ENCODE measurements at places on chromosomes 11 and 22.

DNA sequence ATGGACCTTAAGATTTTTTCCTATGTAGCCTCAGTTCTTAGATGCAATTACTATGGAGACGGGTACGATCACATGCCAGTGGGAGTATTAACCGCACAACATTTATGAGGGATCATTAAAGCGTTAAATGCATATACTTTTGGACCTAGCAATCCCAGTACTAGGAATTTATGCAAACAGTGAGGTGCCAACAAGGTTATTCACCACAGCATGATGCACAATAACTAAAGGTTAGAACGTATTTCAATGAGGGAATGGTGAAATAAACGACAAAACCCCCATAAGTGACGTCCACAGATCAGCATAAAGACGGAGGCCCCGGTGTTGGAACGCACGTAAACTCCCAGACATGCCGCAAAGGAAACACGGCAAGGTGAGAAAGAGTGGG, 539 bp downstream of the SIRT3 start:
- peak; percentile 62 for DNase-seq

DNA sequence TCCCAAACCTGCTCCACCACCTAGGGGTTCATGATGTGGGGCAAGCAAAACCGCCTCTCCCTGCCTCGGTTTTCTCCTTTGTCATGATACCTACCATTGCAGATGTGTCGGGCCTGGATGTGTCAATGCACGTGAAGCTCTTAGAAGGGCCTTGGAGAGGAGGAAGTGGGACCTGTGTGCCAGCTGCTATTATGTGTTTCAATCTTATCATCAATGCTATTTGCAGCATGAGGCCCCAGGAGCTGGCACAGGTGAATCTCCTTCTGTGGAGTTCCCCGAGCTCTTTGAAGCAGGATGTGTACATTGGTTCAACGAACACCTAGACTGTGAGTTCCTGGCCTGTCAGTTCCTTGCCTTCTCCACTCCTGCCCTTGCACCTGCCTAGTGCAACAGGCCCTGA, 331.6 kb downstream of the CTTN start:
- DNase-seq: no peak

DNA sequence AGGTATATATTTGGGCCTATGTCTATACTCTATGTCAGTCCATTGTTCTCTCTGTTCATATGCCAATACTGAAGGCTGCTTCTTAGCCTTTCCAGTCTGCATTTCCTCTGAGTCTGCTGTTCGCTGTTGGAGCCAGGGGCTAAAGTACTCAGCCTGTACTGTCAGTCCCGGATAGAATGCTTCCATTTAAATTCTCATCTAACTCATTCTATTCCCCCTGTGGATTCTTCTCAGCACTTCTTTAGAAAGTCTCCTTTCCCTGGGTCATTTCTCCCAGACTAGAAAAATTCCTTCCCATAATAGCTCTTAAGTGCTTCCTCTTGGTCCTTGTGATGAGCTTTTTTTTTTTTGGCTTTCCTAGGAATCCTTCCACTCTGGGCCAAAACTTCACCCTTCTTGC, 293.1 kb downstream of the KIRREL3 start:
- DNase-seq: no peak

DNA sequence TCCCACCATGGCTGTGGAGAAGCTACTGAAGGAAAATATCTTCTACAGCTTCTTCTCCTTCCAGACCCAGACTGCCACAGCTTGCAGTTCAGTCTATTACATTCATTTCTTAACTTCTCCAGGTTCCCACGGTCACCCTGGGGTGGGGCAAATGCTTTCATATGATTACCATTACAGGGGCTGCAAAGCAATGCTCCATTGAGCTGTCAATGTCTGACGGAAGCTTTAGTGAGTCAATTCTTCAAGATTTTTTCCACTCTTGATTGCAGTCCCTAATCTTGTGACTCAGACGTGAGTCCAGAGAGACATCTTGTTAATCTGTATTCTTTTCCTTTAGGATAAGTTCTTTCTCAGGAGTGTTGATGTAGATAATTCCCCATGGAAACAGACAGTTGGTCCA, 233.4 kb upstream of the DDI1 start:
- DNase-seq: no peak

DNA sequence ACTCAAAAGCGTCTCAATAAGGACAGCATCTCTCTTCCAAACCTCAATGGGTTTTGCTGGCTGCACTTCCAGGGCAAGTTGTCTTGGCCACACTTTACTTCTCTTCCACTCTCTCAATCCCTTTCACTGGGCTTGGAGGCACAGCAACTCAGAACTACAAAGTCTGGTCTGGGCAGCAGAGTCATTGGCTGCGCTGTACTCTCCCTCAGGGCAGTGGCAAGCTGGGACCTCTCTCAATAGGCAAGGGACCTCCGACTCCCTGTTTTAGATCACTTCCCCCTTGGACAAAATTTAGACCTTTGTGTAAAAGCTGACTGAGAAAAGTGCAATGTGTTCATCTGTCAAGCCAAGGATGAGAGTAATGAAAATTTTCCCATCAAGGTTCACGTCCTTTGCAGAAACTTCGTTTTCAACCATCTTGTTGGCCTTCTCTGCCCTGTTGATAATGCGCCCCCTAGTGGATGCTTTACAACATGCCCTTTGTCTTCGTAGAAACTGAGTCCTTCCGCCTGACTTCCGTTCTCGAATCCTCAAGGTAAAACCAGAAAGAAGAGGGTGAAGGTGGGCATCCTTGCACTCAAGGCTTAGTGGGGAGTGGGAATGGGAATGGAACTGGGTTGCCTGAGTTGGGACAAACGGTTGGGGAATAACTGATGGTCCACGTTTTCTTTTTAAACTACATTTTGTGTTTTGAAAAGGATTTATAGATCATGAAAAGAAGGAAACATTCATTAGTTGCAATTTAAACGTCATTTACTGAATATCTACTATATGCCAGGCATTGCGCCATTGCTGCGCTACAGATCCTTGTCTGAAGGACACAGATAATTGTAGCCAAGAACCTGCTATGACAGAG, 99.1 kb downstream of the CD44 start:
- peak; percentile 76 for DNase-seq

DNA sequence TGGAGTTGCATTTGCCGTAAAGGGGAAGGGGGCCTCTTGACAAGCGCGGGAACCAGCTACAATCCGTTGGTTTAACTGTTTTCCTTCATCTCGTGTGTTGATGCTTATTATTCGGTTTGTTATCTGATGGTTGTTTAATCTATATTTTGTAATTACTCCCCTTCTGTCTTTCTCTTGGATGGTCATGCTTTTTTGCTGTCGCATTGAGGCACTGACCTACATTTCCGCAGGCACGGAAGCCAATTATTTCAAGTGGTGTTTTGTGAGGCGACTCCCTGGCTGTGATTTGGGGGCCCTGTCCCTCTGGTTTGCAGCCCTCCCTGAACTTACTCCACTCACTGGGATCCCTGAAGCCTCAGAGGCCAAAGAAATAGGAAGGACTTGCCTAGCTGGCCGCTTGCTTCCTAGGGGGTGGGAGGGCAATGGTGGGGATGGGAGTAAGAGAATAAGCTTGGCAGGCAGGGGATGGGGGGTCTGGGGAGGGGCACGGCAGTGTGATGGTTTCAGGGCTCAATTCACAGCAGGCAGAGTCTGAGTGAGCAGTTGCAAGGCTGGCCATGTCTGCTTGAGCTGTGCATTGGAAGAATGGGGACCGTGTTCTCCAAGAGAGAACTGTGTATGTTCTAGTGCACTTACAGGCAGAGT, 165.8 kb upstream of the B3GAT1 start:
- no peak for DNase-seq

GRCh38 chr11:130629039-130629438, 180.6 kb downstream of the ADAMTS15 start:
- no peak for DNase-seq

DNA sequence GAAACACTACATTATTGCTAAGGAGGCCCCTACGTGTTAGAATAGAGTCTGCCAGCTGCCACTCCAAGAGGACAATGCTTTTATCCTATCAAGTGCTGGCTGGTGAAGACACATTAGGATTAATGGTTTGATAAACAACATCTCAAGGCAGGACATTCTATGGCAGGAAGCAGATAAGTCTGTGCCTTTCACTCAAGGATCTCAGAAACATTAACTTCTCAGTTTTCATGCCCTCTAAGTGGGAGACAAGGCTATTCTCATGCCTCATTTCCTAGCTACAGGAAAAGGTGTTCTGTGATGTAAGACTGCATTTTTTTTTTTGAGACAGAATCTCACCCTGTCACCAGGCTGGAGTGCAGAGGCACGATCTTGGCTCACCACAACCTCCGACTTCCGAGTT, 23.5 kb upstream of the TIMP3 start:
- DNase-seq: no peak

DNA sequence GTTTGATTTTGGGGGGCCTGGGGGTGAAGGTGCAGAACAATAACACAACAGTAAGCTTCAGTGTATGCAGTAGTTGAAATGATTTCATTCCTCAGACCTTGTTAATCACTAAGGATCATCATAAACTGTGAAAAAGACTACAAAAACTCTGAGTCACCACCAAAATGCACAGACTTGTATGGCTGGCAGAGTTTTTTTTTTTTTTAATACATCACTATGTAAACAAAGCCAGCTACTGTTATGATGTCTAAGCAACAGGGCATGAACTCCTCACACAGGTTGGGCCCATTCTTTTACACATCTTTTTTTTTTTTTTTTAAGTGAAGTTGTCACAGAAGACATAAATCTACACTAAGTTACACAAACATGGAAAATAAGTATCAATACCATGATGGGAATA, 311.9 kb downstream of the GUCY1A2 start:
- no peak for DNase-seq

DNA sequence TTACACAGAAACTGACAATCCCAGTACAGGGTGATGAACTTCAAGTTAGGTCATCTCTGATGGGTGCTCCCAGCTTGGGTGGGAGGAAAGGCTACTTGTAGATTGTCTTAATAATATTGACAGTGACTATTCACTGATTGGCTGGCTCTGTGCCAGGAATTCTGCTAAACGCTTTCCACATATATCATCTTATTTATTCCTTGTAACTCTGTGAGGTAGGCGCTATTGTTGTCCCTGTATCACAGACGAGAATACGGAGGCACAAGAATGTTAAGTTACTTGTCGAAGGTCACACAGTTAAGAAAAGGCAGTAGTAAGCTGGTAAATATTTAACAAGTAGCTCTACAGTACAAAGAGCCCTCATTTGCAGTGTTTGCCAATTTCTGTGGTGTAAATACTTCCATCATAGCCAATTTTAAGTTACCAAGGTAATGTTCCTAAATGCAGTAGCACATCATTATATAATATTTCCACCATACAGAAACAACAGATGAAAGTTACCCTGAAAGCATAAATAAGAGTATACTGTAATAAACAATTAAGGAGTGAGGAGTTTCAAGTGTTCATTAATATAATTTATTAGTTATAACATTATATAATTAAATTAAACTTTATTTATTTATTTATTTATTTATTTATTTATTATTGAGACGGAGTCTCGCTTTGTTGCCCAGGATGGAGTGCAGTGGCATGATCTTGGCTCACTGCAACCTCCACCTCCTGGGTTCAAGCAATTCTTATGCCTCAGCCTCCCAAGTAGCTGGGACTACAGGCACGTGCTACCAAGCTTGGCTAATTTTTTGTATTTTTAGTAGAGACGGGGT, 11.5 kb upstream of the TIMP3 start:
- no peak for DNase-seq

GRCh38 chr11:636511-637332, at the start of gene DRD4:
Gene DRD4 (plus strand): TSS chr11:637269. CDS start chr11:637305, 36 bp downstream.
- no peak for DNase-seq

DNA sequence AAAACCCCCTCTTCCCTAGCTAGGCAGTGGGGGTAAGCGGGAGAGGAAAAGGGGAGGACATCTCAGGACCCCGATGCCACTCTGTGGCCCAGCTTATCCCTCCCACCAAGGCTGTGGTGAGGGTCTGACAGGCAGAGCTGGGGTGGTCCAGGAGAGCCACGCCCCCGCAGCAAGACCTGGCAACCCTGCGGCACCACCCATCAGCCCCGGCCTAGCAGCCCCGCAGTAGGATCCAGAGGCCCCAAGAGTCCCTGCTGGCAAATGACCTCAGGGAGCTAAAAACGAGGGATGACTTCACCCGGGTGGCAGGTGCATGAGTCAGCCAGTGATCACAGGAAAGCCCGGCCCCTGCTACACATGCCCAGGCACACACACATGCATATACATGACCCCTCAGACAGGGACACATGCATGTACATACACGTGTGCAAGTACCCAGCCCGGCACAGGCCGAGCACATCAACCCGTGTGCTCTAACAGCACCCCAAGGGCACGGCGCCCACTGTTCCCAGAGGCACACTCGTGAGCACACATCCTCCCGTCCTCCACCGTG, 32.3 kb downstream of the ARVCF start:
- DNase-seq: no peak

- DNase-seq: no peak
Observed at GRCh38 chr11:118670063-118670462, 9.4 kb downstream of the TREH start.

GRCh38 chr11:112520354-112520753, 259.7 kb upstream of the PLET1 start:
- no peak for DNase-seq

DNA sequence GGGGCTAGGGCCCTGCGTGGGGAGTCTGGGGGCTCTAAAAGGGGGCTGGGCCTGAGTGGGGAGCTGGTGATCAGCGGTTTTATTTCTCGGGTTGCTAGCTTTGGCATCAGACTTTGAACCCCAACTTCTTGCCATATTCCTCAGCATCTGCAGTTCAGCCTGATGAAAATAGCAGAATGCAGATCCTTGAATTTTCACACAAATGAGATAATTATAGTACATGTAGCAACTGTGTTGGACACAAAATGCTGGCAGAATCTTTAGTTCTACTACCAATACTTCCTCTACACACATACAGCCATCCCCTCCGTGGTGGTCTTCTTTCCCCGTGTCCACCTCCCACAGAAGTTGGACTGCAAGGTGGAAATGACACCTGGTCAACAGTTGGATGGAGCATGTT, 1.5 kb downstream of the ZC3H7B start:
- DNase-seq: no peak

- no peak for DNase-seq
Observed at GRCh38 chr22:33542722-33543121, 377.6 kb downstream of the LARGE1 start.

- no peak for DNase-seq
Observed at GRCh38 chr11:119044708-119045107, 12.3 kb downstream of the HYOU1 start.

DNA sequence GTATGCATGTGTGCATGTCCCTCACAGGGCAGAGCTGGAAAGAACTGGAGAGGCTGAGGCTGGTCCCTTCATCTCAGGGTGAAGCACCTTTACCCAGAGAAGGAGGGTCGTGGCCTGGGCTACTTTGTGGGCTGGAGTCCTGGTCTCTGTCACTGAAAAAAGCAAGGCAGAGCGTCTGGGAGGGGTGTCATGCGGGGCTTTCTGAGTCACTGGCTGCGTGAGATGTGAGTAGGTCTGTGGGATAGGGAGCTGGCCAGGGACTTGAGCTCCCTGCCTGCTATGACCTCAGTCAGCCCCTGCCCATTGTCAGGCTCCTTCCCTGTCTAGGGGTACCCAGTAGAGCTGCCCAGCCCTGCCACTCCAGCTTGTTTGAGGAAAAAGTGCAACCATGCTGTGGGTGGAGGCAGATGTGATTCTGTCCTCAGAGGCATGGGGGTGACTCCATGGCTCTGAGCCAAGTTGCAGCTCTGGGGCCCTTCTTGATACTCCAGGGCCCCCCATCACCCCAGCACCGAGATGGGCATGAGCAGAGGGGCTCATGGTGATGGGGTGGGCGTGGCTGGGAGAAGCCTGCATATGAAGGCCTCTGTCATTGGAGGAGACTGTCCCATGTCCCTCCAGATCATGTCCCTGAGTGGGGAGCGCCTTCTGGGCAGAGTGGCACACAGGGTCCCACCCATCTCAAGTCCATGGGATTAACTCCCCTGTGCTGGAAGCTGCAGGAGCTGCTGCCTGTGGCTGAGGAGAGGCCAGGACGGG, 27.8 kb downstream of the KCNQ1 start:
- no peak for DNase-seq

Data from CD4-positive, alpha-beta T cell treated with Interleukin-21 for 1 hour (primary cell).